ENCODE measurements at places on chromosomes 1 and 21.

- DNase-seq: no peak
These were observed 11.7 kb upstream of the EXTL1 start for GRCh38 chr1:26009796-26010447.

DNA sequence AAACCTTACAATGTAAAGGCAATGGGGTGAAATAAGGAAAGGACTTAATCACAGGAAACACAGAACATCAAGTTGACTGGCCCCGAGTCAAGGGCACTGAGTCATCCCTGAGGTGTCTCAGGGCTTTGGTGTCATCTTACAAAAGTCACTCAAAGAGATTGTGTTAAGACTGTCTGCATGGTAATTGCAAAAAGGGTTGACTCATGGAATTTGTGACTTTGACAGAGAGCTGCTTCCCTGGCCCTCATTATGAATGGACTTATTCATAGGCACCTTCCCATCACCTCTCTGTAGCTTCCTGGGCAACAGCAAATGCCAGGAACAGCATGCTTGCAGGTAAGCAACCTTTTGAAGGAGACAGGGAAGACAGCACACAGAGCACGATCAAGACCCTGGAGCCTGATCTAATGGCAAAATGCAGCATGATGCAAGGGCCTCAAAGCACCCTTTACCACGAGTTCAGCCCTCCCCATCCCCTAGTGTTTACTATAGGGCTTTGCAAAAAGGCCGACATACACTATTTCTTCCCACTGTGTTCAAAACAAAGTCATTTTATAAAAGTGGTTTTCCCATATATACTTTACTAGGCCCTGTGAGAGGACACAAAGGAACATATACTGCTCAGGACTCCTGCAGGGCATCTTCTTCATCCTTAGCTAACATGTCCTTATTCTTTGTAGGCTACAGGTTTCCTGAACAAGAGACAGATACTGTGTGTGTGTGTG lies 17.1 kb downstream of the ZP4 start:
- DNase-seq: no peak

DNA sequence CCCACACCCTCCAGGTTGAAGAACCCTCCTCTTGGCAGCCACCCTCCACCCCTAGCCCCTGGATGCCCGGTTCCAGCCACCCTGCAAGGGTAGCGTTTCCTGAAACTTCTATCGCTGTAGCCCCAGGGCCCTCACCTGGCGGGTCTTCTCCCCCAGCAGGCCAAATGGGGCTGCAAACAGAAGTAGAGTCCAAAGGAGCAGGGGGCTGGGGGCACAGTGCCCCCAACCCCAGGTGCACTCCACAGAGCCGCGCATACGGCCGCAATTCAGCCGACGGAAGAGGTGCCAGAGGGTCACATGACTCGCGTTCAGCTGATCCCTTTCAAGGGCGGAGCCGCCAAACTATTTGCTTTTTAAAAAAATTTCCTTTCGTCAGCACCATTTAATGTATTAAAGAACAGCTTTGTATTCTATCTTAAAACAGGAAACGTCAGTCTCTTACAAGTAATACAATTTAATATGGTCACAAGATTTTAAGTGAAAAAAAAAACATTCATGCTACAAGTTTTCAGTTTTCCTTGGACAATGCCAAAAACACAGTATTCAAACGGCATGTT lies at the start of gene GLMP:
GLMP (minus strand) TSS at position 289 of the 557 bp plus-strand sequence; CDS start at position 255, 34 bp downstream.
- peak; percentile 28 for DNase-seq

DNA sequence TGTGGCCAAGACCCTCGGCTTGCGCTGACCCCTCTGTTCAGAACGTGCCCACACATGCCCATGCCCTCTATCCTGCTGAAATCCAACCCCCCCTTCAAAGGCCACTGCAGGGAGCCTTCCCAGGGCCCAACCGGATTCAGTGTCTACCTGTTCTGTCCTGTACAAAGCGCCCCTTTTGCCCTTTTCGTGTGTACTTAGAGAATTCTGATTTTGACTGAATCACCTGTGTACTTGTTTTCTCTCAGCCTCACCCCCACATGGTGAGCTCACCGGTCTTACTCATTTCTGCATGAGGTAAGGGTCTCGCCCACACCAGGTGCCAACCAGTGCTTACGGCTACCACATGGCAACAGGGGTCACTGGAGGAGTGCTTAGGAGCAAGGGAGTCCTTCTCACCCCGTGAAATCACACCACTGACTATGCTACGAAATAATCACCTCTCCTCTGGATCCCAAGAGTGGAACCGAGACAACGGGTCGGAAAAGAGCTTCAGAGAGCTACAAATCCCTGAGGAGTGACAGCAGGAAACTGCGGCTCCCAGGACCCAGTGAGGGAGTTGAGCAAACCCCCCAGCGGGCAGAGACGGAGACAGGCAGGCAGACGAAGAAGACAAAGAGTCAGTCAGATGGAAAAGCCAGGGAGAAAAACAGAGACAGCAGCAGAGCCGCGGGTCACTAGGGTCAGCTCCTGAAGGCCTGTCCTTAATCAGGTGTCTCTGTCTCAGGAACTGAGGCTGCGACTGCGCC lies 2.1 kb upstream of the S100A2 start:
- no peak for DNase-seq

DNA sequence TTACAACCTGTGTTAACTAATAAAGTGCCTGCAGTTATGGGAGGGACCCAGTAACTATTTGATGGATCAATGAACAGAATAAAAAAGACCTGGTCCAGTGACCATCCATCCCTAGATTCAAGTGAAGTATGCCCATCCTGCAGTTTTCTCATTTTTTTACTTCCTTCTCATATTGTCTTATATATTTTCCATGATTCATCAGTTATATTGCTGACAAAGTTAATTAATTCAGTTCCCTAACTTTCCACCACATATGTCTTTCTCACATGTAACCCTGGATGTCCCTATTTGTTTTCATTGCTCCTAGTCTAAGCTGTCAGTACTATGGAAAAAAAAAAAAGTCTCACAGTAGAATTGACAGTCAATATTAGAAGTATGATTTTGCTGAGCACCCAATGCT lies 64.3 kb downstream of the ITGB3BP start:
- no peak for DNase-seq

- no peak for DNase-seq
These were observed 622.5 kb upstream of the NR5A2 start for GRCh38 chr1:199404976-199405375.

- no peak for DNase-seq
These were observed 68.0 kb downstream of the USP25 start for GRCh38 chr21:15797577-15798363.
